ENCODE measurements at places on chromosomes 3 and 15. TPM values are rescaled to one million over a fixed set of nuclear protein-coding genes. Genes with fewer than 3 reads are reported as not detected.

- peak; percentile 7 for DNase-seq
These were observed 154.8 kb upstream of the SNTN start for GRCh38 chr3:63497641-63498040.

GRCh38 chr3:112011376-112011940 is 12.7 kb downstream of the TAGLN3 start:
- peak; percentile 38 for DNase-seq

GRCh38 chr3:52827866-52828376 is 2.6 kb downstream of the ITIH4 start:
- DNase-seq = no peak

DNA sequence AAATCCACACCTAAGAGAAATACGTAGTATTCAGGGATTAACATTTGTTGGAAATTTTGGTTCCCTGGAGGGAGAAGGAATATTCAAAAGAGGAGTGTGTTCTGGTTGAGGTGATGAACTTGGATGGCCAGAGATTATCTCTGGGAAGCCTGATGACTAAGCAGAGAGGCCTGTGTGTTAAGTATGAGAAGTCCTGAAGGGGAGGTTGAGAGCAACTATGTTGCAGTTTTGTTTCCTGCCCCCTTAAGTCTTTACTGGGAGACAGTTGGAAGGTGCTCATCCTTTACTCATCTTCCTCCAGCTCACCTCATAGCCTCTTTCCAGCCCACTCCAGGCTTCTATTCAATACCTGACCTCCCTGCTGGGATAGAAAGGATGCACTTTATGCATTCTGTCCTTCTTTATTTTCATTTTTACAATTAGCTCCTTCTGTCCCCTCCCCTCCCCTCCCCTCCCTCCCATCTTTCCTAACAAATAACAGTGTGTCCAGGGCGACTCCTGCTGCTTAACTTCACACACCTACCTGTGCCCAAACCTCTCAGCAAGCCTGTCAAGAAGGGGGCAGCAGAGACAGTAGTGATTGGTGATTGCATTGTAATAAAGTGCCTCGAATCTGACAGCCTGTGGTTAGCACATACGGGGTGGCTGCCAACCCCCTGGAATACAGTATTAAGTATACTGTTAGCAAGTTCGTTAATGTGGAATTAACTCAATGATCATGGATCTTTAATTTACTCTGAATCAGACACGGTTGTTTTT is 11.9 kb downstream of the RAP2B start:
- DNase-seq = no peak

VWA5B2 gene
- 0.23 TPM for polyA plus RNA-seq

Measured in muscle of leg (tissue), 16 donors.